ENCODE measurements at places on chromosomes 5 and 9.

DNA sequence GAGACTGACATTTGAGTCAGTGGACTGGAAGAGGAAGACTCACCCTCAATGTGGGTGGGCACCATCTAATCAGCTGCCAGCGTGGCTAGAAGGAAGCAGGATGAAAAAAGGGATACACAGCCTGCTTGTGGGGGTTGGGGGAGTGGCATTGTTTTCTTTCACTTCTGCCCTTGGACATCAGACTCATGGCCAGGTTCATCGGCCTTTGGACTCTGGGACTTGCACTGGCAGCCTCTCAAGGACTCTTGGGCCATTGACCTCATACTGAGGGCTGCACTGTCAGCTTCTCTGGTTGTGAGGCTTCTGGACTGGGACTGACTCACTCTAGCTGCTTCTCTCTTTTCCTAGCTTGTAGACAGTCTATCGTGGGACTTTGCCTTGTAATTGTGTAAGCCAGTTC, 374.9 kb downstream of the TLE1 start:
- no peak for DNase-seq

GRCh38 chr5:133193794-133194193, 142.0 kb downstream of the HSPA4 start:
- no peak for DNase-seq

- DNase-seq, result no peak
Measured at GRCh38 chr5:108546939-108547338, 165.0 kb upstream of the FBXL17 start.

- DNase-seq, result no peak
Measured at GRCh38 chr5:57232293-57233033, 58.6 kb downstream of the GPBP1 start.

GRCh38 chr9:82208741-82209450, 220.3 kb downstream of the SPATA31D1 start:
- DNase-seq, result no peak

GRCh38 chr5:142857405-142857804, 87.2 kb downstream of the ARHGAP26 start:
- DNase-seq, result no peak

- DNase-seq, result no peak
Measured at GRCh38 chr9:3949744-3950143, 350.1 kb downstream of the GLIS3 start.

DNA sequence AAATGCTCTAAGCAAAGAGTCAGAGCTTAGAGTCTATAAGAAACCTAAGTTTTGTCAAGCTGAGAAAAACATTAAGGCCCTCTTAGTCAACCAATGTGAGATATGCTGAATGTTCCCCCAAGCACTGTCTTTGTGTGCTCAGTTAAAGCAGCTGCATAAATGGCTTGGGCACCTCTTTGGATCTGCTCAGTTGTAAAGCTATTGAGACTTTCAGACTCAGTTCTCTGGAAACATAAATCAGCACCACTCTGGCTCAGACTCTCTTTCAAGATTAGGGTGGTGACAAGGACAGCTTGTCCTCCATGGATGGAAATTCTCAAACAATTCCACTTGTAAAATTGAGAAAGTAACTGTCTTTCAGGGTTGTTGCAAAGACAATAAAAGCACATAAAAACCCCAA, 807.9 kb downstream of the PRELID2 start:
- DNase-seq, result no peak

GRCh38 chr9:111644195-111644772, 13.2 kb downstream of the DNAJC25 start:
- no peak for DNase-seq

DNA sequence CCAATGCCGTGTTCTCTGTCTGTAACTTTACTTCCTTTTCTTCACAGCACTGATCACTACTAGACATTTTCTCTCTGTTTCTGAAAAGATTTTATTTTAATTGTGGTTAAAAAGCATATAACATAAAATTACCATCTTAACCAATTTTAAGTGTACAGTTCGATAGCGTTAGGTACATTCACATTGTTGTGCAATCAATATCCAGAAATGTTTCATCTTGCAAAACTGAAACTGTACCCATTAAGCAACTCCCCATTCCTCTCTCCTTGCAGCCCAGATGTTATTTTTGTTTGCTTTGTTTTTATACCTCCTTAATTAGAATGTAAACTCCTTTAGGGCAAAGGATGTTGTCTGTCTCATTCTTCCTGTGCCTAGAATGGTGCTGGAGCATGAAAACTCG, 47.5 kb downstream of the COL27A1 start:
- no peak for DNase-seq

DNA sequence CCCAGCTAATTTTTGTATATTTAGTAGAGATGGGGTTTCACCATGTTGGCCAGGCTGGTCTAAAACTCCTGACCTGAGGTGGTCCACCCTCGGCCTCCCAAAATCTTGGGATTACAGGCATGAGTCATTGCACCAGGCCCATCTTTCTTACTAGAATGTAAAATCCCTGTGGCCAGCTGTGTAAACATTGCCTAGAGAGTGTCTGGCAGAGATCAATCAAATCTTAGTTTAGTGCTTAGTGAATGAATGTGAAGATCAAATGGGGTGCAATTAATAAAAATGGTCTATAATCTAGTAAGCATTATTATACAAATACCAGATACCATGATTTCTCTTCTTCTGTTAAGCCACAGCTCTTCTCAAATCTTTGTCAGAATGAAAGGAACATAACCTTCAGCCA, 289.9 kb downstream of the KCTD16 start:
- no peak for DNase-seq

- DNase-seq, result no peak
Measured at GRCh38 chr9:129368444-129368978, 190.4 kb upstream of the IER5L start.

- no peak for DNase-seq
Measured at GRCh38 chr5:92637960-92638359, 943.1 kb downstream of the NR2F1-AS1 start.

GRCh38 chr9:136295542-136296433, 8.1 kb downstream of the CCDC187 start:
- DNase-seq, result no peak

DNA sequence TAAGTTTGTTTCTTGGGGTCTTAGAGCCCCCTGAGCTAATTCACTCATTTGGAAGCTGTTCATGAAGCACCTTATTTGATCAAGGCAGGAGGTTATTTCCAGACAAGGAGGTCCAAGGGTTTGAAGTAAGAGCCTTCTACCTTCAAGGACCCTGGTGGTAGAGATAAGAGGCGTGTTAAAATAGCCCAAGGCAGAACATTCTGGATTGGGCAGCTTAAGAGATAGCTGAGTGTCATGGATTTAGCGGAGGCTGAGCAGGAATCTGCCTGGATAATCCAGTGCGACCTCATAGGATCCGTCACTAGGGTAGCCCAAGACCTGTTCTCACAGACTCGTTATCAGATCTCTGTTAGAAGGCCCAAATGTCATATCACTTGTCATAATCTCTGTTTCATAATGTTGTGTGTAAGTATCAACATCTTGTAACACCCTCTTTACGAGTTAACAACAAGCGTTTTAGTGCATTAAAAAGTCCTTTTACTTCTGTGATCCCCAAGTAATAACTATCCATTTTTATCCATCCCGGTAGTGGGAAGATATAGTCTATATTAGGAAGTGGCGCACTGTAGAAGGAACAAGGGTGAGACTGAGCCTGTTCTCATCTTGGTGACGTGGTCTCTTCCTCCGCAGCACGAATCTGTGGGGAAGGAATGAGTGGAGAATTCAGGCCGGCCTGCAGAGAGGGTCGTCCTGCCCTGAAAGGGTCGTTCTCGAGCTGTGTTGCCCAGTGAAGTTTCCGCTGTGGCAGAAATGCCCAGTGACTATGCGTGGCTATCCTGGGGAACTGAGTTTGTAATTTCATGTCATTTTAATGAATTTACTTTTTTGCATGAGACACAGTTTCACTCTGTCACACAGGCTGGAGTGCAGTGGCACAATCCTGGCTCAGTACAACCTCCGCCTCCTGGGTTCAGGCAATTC, 28.8 kb downstream of the SLC25A25 start:
- no peak for DNase-seq

- DNase-seq, result no peak
Measured at GRCh38 chr9:114414346-114414745, 26.6 kb upstream of the AKNA start.

GRCh38 chr9:130128251-130128650, 44.0 kb upstream of the NCS1 start:
- DNase-seq, result no peak

GRCh38 chr9:123081824-123082223, 48.4 kb downstream of the GPR21 start:
- peak; percentile 29 for DNase-seq

GRCh38 chr9:92295240-92295790, 1.8 kb upstream of the IARS1 start:
- no peak for DNase-seq

GRCh38 chr5:33690374-33691135, 201.2 kb downstream of the ADAMTS12 start:
- DNase-seq, result peak; percentile 87

- DNase-seq, result no peak
Measured at GRCh38 chr9:91873637-91874051, 76.4 kb downstream of the ROR2 start.

- no peak for DNase-seq
Measured at GRCh38 chr5:170154744-170155143, 49.0 kb downstream of the FOXI1 start.

DNA sequence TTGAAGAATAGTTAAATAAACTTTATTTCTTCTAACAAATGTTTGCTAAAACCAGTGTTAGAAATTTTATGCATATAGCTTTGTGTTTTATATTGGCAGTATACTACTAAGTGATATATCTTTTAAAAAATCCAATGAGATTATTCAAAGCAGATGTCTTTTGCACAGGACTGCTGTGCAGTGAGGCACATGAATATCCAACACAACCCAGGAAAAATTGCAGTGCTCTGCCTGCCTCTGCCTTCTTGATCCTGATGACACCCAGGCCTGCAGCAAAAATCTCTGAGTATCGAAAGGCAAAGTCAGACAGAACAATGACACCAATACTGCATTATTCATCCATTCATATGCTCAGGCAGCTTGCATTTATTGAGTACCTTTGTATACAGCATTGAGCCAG, 1076.5 kb upstream of the ARRDC3 start:
- DNase-seq, result no peak

DNA sequence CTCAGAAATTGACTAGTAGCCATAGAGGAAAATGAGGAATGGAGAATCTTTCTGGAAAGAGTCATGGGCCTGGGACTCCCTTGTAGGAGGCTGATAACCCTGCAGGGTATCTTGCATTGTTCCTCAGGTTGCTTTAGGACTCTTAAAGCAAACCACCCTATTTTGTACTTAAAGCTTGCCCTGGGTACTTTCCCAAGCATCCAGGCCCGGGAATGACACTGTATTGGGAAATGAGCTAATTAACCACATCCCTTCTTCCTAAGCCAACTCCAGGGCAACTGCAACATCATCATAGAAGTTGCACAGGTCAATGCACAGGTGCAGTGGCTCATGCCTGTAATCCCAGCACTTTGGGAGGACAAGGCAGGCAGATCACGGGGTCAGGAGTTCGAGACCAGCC, 55.9 kb downstream of the UGCG start:
- DNase-seq, result no peak

DNA sequence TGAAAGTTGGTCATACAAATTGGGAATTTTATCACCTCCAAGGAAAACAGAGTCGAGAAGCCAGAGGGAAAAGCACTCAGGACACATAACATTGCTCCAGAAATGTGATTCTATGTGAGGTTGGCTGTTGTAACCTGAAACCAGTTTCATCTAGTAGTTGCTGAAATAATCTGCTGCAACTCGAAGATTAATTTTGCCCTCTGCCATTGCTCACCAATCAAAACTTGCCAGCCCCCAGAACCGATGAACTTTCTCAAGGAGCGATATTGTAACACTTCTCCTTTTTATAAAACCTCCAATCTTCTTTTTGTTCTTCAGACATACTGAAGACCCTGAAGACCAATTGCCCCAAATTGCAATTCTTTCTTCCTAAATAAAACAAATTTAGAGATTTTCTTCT, 31.1 kb downstream of the C5orf58 start:
- no peak for DNase-seq

GRCh38 chr5:88944751-88945531, 62.0 kb upstream of the MEF2C start:
- DNase-seq, result peak; percentile 12

DNA sequence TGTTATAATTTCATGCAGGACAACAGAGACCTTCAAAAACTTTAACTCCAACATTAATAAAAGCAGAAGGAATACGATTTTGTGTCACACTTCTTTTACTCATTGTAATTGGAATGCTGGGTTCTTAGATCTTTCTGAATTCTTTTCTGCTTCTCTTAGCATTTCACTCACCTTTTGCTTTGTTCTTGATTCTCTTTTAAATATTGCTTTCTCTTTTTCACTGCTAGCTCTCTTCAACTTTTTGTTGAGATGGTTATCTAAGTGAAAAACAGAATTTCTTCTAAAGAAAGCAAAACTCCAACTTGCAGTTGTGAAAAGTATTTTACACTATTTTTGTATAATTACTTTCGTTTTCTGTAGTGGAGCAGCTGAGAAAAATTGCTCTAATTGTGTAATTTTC, 212.6 kb upstream of the KIF2A start:
- DNase-seq, result no peak

- peak; percentile 55 for DNase-seq
Measured at GRCh38 chr9:115057559-115057958, 60.4 kb downstream of the TNC start.

All from astrocyte of the cerebellum (primary cell).